ENCODE measurements at places on chromosomes 12 and 14.

DNA sequence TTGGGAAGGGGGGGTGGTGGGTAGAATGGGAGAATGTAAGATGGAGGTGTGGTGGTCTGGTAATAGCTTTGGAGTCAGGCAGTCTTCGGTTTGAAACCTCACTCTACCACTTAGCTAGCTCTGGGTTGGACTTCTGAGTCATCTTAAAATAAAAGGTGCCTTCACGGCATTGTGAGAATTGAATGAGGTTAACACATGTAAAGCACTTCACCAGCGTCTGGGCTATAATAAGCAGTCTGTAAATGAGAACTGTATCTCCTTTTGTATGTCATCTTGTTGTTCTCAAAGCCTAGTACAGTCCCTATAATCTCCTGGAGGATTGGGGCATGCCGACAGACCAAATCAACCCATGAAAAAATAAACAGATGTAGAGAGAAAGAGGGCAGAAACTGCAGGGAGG is 11.2 kb downstream of the C2CD5 start:
- DNase-seq = no peak

DNA sequence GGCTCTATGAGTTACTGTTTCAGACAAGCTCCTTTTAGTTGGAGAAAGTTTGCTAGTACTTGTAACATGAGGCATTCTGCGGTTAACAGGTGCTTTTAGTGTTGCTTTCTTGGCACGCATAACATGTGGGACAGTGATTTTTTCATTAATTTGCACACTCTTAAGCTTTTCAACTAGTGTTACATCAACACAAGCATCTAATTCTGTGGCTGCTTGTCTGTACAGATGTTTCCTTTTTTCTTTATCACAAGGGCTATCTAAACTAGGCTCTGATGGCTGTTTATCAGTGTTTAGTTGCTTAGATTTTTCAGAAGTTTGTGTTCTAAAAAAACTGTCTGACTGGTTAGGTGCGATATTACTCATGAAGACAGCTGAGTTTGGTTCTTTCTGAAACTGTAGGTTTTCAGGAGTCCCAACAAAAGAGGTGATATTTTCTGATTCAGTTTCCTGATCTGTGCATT is 120.1 kb downstream of the RALGAPA1 start:
- DNase-seq = no peak

GRCh38 chr12:124548854-124549378 is 18.5 kb downstream of the NCOR2 start:
- no peak for DNase-seq

- no peak for DNase-seq
Observed at GRCh38 chr14:100278702-100279101, 27.5 kb downstream of the SLC25A29 start.

DNA sequence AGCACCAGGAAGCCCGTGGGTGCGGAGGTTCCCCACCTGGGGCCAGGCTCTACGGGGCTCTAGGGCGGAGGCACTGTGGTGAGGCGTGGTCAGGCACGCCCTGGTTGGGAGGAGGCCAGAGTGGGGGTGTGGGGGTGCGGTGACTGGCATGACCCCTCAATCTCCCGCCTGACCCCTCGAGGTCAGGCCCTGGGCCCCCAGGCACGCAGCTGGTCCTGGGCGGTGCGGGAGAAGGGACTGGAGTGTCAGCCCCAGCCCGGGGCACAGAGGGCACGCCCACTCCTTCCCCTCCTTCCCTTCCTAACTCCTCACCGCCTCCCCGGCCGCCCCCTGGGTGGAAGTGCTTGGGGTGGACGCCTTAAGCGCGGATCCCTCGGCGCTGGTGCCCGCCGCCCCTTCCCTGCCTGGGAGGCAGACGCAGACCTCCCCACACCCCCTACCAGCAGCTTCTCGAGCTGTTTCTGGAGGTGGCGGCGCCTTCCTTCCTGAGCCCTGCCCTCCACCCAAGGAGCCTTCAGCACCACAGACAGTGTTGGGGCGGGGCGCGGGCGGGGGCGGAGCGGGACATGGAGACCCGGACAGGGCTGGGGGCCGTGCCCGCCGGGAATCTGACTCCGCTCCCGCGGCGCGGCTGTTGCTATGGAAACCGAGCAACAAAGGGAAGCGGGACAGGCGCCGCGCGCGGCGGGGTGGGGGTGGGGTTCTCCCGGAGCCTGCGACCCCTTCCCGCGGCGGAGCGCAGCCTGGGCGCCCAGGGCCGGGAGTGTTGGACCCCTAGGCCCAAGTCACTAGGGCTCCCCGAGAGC is 741 bp upstream of the CRIP2 start:
- DNase-seq = no peak

- DNase-seq = peak; percentile 33
Observed at GRCh38 chr12:120668868-120669840, 17.8 kb upstream of the MLEC start.

DNA sequence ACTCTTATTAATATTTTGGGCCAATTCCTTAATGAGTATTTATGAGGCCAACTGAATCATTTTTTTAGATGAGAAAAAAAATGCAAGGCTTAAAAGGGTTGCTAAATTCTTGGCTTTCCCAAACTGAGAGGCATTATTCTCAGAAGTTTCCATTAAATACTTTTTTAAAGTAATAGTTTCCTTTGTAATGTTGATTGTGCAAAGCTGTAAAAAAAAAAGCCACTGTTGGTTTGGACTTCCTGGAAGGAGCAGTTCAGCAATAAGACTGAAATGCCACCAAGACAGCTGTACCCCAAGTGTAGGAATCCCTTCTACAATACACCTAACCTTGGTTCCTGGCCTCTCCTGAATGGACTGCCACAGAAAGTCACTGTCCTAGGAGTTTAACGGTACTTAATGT is 231.3 kb downstream of the MON2 start:
- no peak for DNase-seq

GRCh38 chr12:73514672-73515071 is 1023.0 kb upstream of the ATXN7L3B start:
- DNase-seq = no peak

- DNase-seq = no peak
Observed at GRCh38 chr12:13066459-13066858, 22.3 kb downstream of the FAM234B start.

GRCh38 chr12:122029620-122030423 is 8.1 kb downstream of the BCL7A start:
- DNase-seq = no peak

DNA sequence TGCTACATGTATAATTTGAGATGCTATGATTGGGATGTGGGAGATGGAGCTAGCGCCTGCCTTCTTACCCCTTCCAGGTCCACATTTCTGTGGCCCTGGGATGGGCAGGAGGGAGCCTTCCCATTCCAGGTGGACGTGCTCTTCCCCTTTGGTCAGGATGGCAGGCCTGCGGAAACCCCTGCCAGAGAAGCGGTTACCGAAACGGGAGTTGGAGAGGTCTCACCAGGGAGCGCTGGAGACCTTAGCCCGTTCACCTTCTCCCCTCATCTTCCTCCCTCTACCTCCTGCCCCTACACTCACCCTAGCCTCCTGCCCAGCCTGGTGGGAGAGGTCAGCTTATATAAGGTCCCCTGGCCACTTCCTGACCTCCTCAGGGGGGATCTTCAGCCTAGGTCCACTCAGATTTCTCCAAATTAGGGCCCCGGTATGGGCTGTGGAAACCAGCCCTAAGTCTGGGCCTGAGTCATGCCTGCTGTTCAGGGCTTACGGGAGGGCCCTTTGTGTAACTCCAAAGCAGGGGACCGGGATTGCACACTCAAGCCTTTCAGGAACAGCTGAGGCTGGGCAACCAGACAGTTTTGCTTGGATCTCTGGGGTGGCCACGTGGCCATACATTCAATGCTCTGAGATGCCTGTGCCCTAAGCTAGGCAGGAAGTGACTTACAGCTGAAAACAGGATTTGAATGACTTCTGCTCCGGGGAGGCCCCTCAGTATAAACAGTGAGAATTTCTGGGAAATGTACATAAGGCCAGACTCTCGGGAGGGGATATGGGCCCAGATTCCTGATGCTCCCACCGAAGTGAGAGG is 10.2 kb upstream of the MEG3 start:
- no peak for DNase-seq

Data from GM18507 (cell line).